ENCODE measurements at places on chromosomes 11 and 22. TPM values are rescaled to one million over a fixed set of nuclear protein-coding genes. Genes with fewer than 3 reads are reported as not detected.

- no peak for DNase-seq
Measured at GRCh38 chr11:36703055-36703404, 105.0 kb upstream of the RAG2 start.

- no peak for DNase-seq
Measured at GRCh38 chr11:73465023-73465675, 89.0 kb downstream of the RELT start.

The OR52B4 gene
- total RNA-seq, result not detected

DNA sequence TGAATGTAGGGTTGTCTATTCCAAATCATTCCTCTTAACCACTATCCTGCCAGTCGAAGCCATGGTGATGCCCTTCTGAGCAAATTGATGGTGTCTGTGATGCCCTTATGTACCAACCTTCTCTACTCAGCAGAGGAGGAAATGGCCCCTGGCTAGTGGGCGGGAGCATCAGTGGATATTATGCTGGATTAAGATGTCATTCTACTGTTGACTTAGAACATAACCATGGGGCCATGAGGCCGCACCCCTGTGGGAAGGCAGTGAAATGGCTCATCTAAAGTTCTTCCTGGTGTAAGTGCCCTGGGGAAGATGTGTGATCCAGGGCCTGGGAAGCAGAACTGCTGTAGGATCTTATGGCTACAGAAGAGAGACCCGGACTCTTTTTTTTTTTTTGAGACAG is 20.7 kb upstream of the P2RY2 start:
- no peak for DNase-seq

The C1QTNF5 gene
- total RNA-seq, result not detected

DNA sequence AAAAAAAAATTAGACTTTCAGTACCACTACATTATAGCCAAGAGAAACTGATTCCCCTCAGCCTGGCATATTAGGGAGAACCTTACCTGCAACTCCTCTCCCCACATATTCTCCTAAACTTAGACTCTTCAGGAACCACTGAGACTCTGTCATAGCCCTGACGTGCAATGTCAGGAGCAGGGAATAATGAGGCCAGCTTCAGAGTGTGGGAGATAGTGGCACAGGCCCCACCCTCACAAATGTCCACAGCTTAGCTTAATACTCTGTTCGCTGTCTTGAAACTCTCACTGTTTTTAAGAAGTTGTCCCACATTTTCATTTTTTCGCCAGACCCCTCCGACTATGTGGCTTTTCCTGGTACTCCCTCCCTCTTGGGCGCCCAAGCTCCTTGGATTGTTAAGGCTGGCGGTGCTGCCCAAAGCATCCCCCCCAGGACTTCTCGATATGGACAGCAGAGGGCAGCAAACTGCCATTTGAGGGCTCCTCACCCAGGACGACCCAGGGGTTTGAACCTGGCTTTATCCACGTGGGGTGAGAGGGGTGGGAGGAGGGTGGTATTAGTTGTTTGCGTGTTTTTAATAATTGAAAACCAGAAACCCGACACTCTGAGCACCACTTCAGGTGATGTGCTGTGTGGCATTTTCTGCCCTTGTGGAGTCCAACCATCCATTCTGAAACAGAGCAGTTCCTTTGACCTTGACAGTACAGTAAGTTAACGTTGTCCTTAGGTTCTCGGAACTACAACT is 45.2 kb upstream of the RASSF10 start:
- DNase-seq, result no peak

The GAB4 gene
- total RNA-seq, result not detected

DNA sequence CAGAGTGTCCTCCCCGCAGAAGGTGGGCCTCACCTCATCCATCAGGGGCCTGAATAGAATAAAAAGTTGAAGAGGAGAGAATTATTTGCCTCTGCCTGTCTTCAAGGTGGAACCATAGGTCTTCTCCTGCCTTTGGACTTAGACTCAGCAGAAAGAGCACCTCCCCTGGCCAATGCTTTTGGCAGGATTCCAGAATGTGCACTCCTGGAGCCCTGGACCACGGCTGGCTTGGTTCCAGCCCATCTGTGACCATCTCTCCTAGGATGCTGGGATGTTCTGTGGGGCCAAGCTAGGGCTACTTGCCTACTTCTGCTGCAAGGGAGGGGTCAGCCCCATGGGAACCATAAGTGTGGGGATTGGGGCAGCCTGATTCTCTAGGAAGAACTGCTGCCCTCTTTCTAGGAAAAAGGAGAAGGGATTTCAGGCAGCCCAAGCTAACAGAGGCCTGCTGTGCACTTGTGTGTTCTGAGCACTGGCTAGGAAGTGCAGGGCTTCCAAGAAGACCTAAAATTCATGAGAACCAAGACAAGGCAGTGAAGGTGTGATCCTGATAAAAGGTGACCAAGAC is 32.2 kb upstream of the SHANK2 start:
- DNase-seq, result no peak

DNA sequence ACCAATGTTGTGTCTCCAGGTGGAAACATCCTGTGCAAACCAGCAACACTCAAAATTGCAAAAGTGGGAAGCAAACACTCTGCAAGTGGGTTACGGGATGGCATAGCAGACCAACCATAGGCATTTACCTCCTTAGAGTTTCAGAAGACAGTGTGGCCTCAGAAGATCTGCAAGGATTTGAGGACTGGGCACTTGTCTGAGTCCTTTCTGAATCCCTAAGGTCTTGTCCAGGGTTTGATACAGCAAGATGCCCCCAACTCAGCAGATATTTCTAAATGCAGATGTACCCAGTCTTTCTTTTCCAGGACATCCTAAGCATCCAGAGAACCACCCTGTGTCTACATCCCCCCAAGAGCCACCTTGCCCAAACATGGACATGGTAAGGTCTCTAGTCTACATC is 51.7 kb upstream of the SHANK2 start:
- DNase-seq, result no peak

DNA sequence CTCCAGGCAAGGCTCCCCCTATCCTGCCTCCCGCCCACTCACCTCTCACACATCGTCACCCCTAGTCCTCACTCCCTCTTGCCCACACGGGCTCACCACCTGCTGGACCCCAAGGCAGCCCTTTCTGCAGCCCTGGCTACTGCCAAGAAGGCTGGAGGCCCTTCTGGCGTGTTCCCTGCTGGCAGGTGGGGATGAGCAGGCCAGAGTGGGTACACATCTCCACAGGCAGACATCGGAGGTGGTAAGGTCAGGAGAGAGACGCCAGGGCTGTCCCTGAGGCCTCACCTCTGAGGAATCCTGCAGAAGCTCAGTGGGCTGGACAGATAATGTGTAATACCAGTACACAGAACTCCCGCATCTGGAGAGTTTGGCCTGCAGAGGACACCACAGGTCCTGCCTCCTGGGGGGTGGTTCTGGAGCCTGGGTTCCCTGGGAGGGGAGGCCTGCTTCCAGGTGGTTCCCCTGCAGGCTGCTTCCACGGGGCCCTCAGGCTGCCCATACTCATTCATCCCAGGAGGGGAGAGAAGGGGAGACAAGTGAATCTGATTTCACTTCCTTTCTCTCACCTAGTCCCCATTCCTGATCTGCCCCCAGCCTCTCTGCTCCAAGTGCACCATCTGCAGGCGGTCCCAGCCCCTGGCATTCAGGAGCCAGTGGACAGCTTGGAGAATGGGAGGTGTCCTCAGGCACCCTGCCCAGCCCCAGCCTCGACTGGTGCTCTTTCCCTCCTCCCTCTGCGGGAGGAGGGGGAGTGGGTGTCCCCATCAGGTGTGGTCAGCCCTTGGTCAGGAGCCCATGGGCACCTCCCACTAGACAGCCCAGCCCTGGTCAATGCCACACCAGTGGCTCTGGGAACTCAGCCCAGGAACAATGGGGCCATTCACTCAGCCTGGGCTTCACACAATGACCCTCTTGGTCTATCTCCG is 6.1 kb upstream of the CHST1 start:
- DNase-seq, result no peak

- DNase-seq, result no peak
Measured at GRCh38 chr11:70090961-70091381, 12.9 kb downstream of the ANO1 start.

GRCh38 chr22:46287873-46288751 is 8.6 kb upstream of the GTSE1 start:
- no peak for DNase-seq

Data from Panc1 (cell line).